ENCODE measurements at places on chromosomes 13 and 19. TPM values are rescaled to one million over a fixed set of nuclear protein-coding genes. Genes with fewer than 3 reads are reported as not detected.

The ZNF415 gene
- total RNA-seq = 0.60 TPM

The CYP2F1 gene
- total RNA-seq = not detected

The SIGLECL1 gene
- not detected for total RNA-seq

The SRRM5 gene
- total RNA-seq = under 0.01 TPM

The MEF2B gene
- total RNA-seq = not detected

The PBX4 gene
- not detected for total RNA-seq

The CTXN1 gene
- 0.33 TPM for total RNA-seq

The COX7A1 gene
- 39.0 TPM for total RNA-seq

The PABPC3 gene
- total RNA-seq = 0.09 TPM

The MISP gene
- not detected for total RNA-seq

The HPN gene
- total RNA-seq = 0.09 TPM

The ZNF626 gene
- total RNA-seq = 8.1 TPM

The PDX1 gene
- total RNA-seq = not detected

The NALCN gene
- 30.2 TPM for total RNA-seq

The KL gene
- total RNA-seq = 0.33 TPM

The WDR88 gene
- under 0.01 TPM for total RNA-seq

The SYT3 gene
- total RNA-seq = not detected

The MADCAM1 gene
- total RNA-seq = not detected

The ZNF763 gene
- total RNA-seq = 0.60 TPM

The RFPL4A gene
- total RNA-seq = 0.87 TPM

The FAM216B gene
- total RNA-seq = not detected

The ZNF560 gene
- total RNA-seq = under 0.01 TPM

The KASH5 gene
- total RNA-seq = not detected

The DCLK1 gene
- total RNA-seq = 12.7 TPM

The TLE2 gene
- 6.0 TPM for total RNA-seq

The KISS1R gene
- total RNA-seq = not detected

The PRKCG gene
- not detected for total RNA-seq

The CYP4F12 gene
- total RNA-seq = not detected

The LGALS4 gene
- total RNA-seq = 0.34 TPM

The IL12RB1 gene
- total RNA-seq = 0.26 TPM

The CCNE1 gene
- 1.1 TPM for total RNA-seq

The CDX2 gene
- not detected for total RNA-seq

The ARHGAP33 gene
- 0.95 TPM for total RNA-seq

The KLF2 gene
- 16.1 TPM for total RNA-seq

The OR10H1 gene
- total RNA-seq = not detected

The ZNF317 gene
- 9.9 TPM for total RNA-seq

The ZNF222 gene
- total RNA-seq = 7.8 TPM

The SELENOV gene
- total RNA-seq = not detected

The ONECUT3 gene
- not detected for total RNA-seq

The RNF225 gene
- total RNA-seq = not detected

The PRX gene
- total RNA-seq = 1.5 TPM

The TRIP10 gene
- total RNA-seq = 23.0 TPM

The CYP4F8 gene
- not detected for total RNA-seq

The TMEM255B gene
- total RNA-seq = 47.4 TPM

The HCST gene
- 0.54 TPM for total RNA-seq

The DPRX gene
- not detected for total RNA-seq

The CGB1 gene
- not detected for total RNA-seq

The BICRA gene
- total RNA-seq = 3.7 TPM

The KLF16 gene
- total RNA-seq = 3.9 TPM

The SCN1B gene
- 12.2 TPM for total RNA-seq

The ZNF491 gene
- total RNA-seq = 0.86 TPM

The PTGIR gene
- not detected for total RNA-seq

The PSG11 gene
- not detected for total RNA-seq

The LENG9 gene
- total RNA-seq = 6.2 TPM

The PALM gene
- total RNA-seq = 28.6 TPM

The DUS3L gene
- 27.1 TPM for total RNA-seq

The JOSD2 gene
- 22.5 TPM for total RNA-seq

The KLK15 gene
- total RNA-seq = not detected

The ATP4B gene
- total RNA-seq = not detected
